ENCODE measurements at places on chromosomes 5 and 9.
A peak's percentile ranks its signal among the peaks of the same experiment; 100 is the strongest.

DNA sequence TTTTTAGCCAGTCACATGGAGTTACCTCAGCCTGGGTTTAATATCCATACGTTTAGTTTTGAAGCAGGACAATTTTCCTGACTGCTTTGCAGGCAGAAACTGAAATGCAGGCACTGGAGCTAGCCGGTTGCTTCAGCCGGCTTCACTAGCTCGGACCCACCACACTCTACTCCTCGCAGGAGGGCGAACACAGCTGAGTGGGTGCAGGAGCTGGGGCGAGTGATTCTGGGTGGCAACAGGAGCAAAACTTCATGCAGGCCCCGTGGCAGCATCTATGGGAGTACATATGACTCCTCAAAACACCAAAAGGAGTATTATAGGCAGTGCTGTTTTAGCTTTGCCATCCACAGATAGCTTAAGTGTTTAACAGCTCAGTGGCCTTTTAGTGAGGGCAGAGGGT lies 1211.8 kb upstream of the NUDT12 start:
- DNase-seq = no peak

DNA sequence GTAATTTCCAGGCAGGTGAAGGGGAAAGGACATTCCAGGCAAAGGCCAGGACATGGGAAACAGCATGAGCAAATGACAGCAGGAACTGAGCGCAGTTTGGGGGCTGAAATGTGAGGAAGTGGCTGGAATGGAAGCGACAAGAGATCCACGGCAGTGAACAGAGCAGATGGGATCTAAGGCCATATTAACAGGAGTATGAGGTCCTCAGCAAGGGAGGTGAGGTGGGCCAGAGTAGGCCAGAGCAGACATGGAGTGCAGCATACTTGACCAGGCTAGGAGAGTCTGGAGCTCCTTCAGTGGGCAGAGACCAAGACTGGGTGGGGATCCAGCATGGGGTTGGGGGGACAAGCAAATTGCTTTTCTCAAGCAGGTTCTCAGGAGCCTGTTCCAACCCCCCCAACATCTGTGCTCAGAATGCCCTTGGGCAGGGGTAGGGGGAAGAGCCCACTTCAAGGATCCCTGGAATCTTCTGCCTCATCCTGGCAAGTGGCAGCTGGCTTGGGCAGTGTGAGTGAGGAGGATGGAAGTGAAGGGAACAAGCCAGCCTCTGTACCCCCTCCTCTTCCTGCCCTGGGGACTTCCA lies 34.5 kb downstream of the DAB2IP start:
- DNase-seq = no peak

DNA sequence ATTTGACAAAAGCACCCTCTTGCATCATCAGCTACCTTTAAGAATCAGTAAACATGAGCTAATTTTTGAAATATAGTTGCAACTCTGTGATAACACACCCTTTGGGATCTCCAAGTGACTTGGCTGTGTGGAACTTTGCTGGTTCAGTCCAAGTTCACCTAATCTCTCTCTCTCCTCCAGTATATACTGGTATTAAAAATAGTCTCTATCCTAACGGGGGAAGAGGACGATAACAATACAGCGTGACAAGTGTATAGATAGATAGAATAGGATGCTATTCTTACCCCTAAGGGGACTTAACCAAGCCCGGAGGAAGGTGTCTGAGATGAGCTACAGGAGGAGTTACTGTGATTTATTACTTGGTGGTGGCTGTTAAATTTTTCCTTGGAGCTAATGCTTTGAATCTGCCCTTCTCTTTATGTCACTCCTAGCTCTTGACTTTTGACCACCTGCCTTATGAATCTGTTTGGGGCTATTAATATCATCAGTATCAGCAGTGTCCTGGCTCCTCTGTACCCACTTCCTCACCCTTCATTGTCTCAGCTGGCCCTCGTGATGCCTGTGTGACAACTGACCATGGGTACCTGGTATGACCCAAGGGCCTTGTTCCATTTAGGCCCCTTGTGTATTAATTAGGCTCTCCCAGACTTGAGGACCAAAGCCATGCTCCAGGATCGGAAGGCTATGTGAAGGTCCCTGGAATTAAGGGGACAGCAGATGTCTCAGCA lies 223.9 kb downstream of the SREK1 start:
- DNase-seq = no peak

GRCh38 chr9:129580211-129580915 lies 40.5 kb downstream of the C9orf50 start:
- no peak for DNase-seq

DNA sequence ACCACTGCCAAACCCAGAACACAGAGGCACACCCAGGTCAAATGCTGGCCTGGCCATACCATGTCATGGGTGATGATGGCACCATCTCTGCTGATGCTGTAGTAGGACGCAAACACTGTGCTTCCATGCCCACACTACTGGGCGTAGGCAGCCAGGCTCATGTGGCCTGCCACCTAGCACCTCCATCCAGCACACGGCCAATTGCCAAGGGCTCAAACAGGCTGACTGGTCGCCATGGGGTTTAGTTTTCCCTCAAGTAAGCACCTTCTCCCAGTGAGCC lies 39.4 kb downstream of the BICD2 start:
- no peak for DNase-seq

DNA sequence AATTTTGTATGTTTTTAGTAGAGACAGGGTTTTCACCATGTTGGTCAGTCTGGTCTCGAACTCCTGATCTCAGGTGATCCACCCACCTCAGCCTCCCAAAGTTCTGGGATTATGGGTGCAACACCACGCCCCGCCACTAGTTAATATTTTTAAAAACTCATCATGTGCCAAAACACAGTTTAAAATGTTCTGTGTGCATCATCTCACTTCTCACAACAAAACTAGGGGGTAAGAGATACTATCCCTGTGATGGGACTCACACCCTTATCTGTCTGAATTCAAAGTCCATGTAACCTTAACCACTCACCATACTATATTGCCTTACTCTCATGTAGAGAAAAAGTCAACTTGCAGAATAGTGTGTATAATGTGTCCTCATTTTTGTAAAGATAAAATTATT lies 2.6 kb downstream of the PKD2L2 start:
- no peak for DNase-seq

DNA sequence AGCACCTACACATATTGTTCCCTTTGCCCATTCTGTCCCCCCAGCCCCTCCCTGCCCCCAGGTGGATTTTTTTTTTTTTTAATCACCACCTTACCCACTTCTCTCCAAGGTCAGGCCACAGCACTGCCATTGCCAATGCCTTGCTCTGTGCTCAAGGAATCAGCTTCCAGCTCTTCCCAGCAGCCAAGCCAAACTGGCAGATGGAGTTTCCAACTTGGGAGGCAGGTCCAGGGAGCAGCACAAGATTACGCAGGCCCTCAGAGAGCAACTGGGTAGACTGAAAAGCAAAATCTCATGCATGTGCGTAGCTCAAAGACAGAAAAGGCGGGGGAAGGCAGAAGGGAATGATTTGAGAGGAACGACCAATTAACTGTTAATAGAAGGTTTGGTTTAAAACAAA lies 15.1 kb downstream of the GRHPR start:
- no peak for DNase-seq

DNA sequence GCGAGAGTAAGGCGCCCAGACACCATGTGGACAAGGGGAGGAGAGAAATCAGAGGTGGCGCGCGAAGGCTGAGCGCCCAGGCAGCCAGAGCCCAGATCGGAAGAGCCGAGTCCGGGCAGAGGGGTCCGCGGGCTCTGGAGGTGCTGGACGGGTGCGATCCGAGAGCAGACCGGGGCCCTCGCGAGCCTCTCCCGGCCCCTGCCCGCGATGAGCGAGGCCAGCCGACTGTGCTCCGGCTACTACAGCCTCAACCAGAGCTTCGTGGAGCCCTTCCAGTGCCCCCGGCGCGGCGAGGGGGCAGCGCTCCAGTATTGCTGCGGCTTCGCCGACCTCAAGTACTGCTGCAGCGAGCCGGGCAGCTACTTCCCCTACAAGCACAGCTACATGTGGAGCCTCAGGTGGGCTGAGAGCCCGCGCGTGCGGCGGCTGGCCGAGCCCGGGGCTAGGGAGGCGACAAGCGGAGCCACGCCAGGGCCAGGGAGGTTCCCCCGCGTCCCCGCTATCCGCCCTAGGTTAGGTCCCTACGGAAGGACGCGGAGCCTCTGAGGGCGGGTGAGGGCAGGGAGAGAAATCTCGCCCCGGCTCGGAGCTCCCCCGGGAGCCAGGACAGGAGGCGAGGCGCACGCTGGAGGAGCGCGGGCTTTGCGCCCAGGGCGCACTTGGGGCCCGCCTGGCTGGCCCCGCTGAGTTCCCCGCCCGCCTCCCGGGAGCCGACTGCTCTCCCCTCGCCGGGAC lies at the start of gene SHISAL2B:
TSS of gene SHISAL2B (plus strand) at position 87 of the 735 bp plus-strand sequence. CDS start at position 208, 121 bp downstream.
- peak; percentile 37 for DNase-seq

DNA sequence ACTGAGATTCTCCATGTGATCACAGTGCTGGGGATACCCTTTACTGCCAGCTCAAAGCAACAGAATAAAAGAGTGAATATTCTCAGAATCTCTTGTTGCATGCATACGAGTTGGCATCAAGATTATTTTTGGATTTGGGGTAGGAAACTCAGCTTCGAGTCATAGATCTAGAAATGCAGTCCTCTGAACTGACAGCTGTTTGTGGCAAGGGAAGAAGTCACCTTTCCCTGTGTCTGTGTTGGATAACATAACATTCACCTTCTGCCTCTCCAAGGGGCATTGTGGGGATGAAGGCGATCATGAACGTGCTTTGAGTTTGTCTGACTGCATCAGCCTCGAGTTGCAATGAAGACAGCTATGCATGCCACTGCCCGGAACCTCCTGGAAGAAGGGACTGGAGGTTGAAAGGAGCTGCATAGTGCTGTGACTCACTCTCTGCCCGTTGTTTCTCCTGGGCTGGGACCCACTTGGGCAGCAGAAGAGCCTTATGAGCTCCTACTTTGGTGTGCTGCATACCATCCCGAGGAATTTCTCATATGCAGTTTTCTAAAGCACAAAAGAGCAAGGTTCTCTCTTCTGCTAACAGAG lies 231.7 kb downstream of the ARHGAP26 start:
- DNase-seq = no peak

GRCh38 chr9:71675105-71675856 lies 93.0 kb downstream of the CEMIP2 start:
- no peak for DNase-seq

- no peak for DNase-seq
These were observed 167.0 kb upstream of the OTULINL start for GRCh38 chr5:14414656-14415023.

- peak; percentile 15 for DNase-seq
These were observed 879 bp upstream of the UBQLN1 start for GRCh38 chr9:83708515-83709158.

GRCh38 chr5:146722361-146722779 lies 156.2 kb downstream of the PPP2R2B start:
- no peak for DNase-seq

GRCh38 chr9:136881691-136882108 lies 4.6 kb upstream of the TRAF2 start:
- peak; percentile 72 for DNase-seq

GRCh38 chr5:175252234-175252805 lies 191.7 kb downstream of the DRD1 start:
- DNase-seq = no peak

GRCh38 chr5:2836133-2836532 lies 84.7 kb upstream of the IRX2 start:
- DNase-seq = no peak

DNA sequence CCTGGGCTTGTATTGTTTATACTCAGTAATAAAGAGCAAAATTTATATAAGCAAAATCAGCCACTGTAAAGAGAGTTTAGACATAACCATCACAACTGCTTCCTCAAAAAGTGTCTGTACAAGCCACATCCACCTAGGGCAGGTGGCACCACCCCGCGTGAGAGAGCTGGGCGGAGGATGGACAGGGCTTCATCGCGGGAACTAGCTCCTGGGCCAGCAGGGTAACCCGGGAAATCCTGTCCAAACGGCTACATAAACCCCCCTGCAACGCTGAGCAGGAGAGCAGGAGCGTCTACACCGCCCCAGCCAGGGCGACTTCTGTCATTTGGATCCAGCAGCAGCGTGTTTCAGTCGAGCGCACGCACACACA lies 1.3 kb downstream of the SLC6A3 start:
- no peak for DNase-seq

- no peak for DNase-seq
These were observed 120.1 kb downstream of the XRCC4 start for GRCh38 chr5:83197326-83197967.

DNA sequence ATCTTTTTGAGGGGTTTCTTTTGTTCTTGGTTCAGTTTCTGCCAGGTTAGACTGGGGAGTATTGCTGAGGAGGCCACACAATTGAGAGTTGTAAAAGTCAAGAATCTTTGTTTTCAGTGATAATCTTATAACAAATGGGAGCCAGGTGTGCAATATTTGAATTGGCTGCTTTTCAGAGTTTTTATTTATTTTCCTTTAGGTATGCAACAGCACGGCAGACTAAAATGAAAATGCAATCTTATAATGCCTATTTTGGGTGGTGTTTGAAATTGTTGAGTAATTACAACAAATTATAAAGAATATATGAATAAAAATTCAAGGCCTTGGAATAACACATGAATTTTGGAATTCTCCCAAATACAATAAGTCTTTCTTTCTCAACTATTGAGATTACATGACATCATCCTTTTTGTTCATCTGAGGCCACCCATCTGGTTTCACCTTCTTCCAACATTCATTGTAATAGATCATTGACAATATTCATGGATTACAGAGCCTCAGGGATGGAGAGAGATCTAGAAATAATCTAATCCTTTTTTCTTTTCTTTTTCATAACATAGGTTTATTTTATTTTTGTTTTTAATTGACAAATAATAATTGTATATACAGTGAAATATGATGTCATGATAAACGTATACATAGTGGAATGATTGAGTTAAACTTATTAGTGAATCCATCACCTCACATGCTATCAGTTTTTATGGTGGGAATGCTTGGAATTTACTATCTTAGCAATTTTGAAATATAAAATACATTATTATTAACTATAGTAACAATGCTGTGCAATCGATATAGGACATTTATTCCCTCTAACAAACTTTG lies 1061.0 kb downstream of the NR2F1-AS1 start:
- no peak for DNase-seq

GRCh38 chr5:148002451-148002850 lies 61.3 kb upstream of the SPINK5 start:
- no peak for DNase-seq

DNA sequence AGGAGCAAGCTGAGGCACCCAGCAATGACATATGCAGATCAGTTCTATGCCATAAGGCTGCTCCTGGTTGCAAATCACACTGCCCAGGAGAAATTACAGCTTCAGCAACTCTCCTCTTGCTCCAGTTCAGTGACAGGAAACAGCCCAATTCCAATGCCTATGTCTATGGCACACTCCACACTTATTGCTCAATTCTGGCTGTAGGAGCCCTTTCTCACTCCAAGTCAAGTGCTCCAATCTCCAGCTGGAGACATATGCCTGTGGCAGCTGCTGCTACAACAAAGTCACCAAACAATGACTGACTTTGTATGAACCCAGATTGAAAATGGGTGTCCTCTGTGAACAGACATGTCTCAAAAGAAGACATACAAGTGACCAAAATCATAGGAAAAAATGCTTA lies 31.8 kb upstream of the PLCXD3 start:
- DNase-seq = no peak

DNA sequence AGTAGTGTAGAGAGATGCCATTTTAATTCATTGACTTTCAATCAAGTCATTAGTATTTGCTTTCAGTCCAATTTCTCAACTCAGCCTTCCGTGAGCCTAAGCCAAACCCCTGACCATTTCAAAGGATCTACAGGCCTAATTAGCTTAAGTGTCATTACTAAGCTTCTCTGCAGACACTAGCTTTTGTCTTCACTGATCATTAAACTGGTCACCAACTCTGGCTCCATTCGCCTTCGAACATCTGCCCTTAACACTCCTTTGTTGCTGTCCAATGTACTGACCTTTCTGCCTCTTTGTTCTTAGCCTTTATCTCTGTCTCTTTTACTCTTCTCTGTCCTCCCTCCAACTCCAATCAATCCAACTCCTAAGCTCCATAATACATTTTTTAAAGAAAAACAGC lies 299.3 kb downstream of the DIRAS2 start:
- no peak for DNase-seq
